T-helper 17 cell (primary cell): ENCODE measurements at places on chromosomes 7 and 10. TPM values are rescaled to one million over a fixed set of nuclear protein-coding genes. Genes with fewer than 3 reads are reported as not detected.

DNA sequence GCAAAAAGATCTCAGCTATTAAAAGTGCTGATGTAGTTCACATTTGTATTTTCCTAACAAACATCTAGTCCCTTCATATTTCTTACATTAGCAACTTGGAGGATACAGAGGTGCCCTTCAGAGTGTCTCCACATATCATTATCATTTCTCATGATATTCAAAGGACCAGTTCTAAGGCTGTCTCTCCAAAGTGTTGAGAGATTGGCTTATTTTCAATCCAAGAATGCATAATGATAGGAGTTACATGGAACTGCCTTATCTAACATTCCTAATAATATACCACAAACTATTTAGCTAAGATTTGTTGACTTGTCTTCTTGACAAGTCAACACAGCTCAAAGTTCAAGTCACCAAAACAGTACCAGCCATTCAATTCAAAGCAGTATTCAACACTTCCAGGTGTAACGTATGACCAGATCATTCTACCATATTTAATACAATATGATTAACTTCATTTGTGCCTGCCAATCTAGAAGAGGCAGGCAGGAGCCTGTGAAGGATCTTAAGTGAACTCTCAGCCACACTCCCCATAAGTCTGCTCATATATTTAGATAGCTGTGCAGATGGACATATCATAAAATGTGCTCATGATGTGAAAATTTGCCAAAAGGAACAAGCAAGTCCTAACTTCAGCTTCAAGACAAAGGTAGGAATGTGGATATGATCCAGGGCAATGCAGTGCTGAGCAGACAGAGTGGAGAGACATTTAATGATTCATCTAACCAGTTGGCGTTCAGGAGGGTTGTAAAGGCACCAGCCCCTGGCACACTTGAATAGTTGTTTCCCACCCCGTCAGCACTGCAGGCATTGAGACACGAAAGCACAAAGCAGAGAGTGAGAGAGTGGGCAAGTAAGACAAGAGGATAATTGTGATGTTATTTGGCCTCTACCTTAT, 108.3 kb downstream of the MTERF1 start:
- no peaks in the 10 kb centered on the region for H3K27me3 ChIP-seq
- no peak overlapping the region for H3K27ac ChIP-seq
- H3K4me3 ChIP-seq: no peak overlapping the region
- no peak for DNase-seq

Gene TYW1B
- total RNA-seq: 4.8 TPM

Gene OR2A7
- 1.2 TPM for total RNA-seq

- peaks cover 17% of the 10 kb centered on the region for H3K27me3 ChIP-seq
- H3K27ac ChIP-seq: no peak overlapping the region
- no peak for DNase-seq
These were observed 179.2 kb downstream of the PLXNA4 start for GRCh38 chr7:132397070-132397469.

GRCh38 chr7:87370660-87371180, 25.3 kb downstream of the CROT start:
- peaks cover 2% of the 10 kb centered on the region for H3K4me1 ChIP-seq
- no peak for DNase-seq
- H3K27ac ChIP-seq: no peak overlapping the region
- H3K27me3 ChIP-seq: no peaks in the 10 kb centered on the region

DNA sequence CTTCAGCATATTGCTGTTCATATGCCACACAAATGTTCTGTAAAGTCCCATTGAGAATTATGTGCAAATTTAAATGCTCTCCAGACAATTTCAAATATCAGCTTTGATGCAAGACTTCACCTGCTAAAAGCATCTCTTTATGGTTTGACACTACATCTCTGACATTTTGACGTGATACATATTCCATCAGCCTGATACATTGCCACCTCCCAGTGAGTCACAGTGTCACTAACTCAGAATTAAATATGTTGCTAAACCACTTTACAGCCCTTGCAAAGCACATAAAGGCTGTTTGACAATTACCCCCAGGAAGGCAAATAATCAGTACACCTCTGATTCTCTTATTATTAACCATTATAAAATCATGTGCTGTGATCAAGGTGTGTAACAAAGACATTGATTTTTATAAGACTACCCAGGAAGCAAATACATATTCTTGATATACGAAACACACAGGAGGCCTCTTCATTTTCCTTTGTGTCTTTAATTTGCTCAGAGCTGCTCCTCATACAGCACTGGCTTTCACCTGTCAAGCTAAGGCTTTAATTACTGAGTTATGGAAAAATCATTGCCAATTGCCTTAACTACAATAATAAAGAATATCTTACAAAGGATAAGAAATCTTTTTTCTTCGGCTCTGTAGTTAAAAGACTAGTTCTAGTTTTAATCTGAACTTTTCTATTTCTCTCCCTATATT, 547.5 kb upstream of the C7orf33 start:
- no peak overlapping the region for H3K4me3 ChIP-seq
- peaks cover 6% of the 10 kb centered on the region for H3K27me3 ChIP-seq
- H3K4me1 ChIP-seq: no peaks in the 10 kb centered on the region
- DNase-seq: no peak

DNA sequence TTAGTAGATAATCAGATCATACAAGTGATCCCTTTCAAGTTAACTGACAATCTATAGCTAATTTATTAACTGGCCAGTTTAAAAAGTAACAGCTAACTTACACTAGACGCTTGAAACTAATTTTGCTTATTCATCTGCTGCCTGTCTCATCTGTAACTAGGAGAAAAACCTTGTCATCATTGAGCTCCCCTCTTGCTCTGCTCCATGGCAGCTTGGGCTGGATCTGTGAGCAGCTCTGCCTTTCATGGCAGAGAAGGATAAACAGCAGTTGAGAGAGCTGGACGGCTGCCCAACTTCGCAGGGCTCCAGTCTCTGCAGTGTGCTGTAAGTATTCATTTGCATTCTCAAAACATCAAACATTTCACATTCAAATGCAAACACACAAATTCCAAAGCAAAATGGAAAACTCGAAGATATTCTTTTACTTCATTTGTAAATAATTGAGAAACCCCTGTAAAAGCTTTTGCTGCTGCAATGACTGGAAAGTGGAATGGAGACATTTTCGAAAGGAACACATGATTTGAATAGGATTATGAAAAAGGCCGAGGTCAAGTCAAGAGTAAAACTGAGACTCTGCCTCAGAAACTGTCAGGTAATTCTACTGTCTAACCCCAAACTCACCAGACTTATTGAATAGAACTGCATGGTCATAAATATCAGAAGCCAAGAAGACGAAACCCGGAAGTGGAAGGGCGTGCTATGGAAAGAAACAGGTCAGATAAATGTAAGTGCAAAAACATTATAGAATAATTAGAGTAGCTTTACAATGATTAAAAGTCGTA, 17.6 kb downstream of the SLC35B4 start:
- H3K27ac ChIP-seq: no peak overlapping the region
- peaks cover 5% of the 10 kb centered on the region for H3K4me1 ChIP-seq
- H3K36me3 ChIP-seq: peaks cover 17% of the 10 kb centered on the region
- no peaks in the 10 kb centered on the region for H3K27me3 ChIP-seq
- H3K4me3 ChIP-seq: no peak overlapping the region

GRCh38 chr10:69394020-69394419, 22.7 kb downstream of the TACR2 start:
- DNase-seq: no peak
- peaks cover 18% of the 10 kb centered on the region for H3K4me1 ChIP-seq
- peaks cover 3% of the 10 kb centered on the region for H3K36me3 ChIP-seq
- no peaks in the 10 kb centered on the region for H3K27me3 ChIP-seq

GRCh38 chr10:52353205-52353604, 39.1 kb downstream of the DKK1 start:
- no peak overlapping the region for H3K4me3 ChIP-seq
- H3K27me3 ChIP-seq: no peaks in the 10 kb centered on the region
- no peak overlapping the region for H3K27ac ChIP-seq
- no peak for DNase-seq

DNA sequence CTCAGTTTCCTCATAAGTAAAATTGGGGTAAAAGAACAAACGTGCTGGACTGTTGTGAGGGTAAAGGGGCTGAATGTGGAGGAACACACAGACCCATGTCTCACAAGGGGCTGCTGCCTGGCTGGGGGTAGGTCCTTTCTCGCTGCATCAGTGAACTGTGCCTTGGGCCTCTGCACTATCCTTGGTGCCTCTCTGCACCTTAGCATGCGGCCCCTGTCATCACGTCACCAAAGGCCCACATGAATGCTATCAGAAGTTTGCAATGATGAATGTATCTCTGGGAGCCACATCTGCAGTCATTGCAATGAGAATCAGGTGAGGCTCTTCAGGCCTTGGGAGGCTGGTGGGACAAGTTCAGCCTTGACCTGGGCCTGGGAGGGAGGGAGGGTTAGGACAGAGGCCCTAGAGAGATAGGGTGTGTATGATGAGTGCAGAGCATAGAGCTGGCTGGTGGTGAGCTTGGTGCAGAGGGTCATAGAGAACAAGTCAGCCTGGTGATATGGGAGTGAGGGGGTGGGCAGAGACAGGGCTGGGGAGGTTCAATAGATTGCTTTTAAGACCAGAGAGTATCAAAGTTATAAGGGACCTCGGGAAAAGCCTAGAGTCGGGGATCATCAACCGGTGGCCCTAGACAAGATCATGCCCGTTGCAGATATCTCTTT, 308.4 kb downstream of the RPS24 start:
- H3K36me3 ChIP-seq: peaks cover 2% of the 10 kb centered on the region
- no peak overlapping the region for H3K4me3 ChIP-seq
- no peak for DNase-seq

Gene SLC29A4
- total RNA-seq: 0.55 TPM

- H3K36me3 ChIP-seq: no peaks in the 10 kb centered on the region
- no peak for DNase-seq
- peaks cover 2% of the 10 kb centered on the region for H3K4me1 ChIP-seq
These were observed 167.3 kb downstream of the TPK1 start for GRCh38 chr7:144668503-144668902.

Gene VWDE
- total RNA-seq: 5.8 TPM

DNA sequence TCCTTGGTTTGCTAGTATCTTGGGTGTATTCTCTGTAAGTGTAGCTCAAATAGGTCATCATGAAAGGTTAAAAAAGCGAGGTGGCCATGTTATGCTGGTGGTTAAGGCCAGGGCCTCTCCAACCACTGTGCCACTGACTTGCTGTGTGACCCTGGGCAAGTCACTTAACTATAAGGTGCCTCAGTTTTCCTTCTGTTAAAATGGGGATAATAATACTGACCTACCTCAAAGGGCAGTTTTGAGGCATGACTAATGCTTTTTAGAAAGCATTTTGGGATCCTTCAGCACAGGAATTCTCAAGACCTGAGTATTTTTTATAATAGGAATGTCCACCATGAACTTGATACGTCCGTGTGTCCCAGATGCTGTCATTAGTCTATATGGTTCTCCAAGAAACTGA, 17.1 kb downstream of the SCD start:
- DNase-seq: no peak
- H3K27me3 ChIP-seq: no peaks in the 10 kb centered on the region
- H3K4me1 ChIP-seq: peaks cover 5% of the 10 kb centered on the region
- H3K4me3 ChIP-seq: no peak overlapping the region

GRCh38 chr10:71052076-71052660, 160.2 kb upstream of the UNC5B start:
- peaks cover 4% of the 10 kb centered on the region for H3K36me3 ChIP-seq
- H3K27ac ChIP-seq: no peak overlapping the region
- DNase-seq: no peak

GRCh38 chr10:49228677-49229076, 40.5 kb upstream of the TMEM273 start:
- peaks cover 7% of the 10 kb centered on the region for H3K27me3 ChIP-seq
- no peak overlapping the region for H3K4me3 ChIP-seq
- H3K4me1 ChIP-seq: peaks cover 3% of the 10 kb centered on the region
- H3K36me3 ChIP-seq: peaks cover 4% of the 10 kb centered on the region
- no peak for DNase-seq
- no peak overlapping the region for H3K27ac ChIP-seq

Gene GNGT1
- total RNA-seq: not detected

- H3K4me3 ChIP-seq: peak overlapping the region; percentile 28
- H3K27ac ChIP-seq: peak overlapping the region; percentile 56
- peaks cover 4% of the 10 kb centered on the region for H3K36me3 ChIP-seq
- no peaks in the 10 kb centered on the region for H3K27me3 ChIP-seq
These were observed 12.5 kb upstream of the IL2RA start for GRCh38 chr10:6074489-6075301.

Gene SSC4D
- not detected for total RNA-seq

DNA sequence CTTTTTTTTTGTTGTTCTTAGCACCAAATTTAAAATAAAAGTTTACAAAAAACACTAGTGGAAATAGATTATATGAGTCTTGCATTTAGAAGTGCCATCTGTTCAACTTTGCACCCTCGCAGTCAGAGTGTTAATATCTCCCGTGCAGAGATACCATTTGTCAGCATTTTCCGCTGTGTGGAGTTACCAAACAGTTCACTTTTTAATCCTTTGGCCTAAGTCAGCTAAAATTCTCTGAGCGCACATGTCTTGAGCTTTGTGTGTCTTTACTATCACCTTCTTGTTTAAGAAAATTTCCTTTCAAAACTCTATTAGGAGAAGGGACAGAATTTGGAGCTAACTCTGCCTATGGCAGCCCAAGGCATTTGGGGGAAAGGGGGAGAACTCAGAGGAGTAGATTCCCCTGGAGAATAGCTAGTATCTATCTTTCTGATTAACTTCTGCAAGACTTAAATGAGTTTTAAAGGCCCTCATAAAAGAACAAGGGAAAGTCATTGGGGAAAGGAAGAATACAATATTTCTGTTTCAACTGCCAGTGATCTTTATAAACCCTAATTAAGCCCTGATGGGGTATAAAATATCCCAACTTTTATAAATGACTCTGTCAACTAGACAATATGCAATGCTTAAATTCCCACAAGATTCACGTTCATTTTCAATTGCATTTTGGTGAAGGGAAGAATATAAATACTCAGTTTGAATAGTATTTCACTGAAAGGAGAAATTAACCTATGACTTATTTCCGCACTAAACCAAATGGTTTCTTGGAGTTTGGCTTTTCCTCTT, 114.9 kb upstream of the RAB11FIP2 start:
- H3K27ac ChIP-seq: no peak overlapping the region
- DNase-seq: no peak
- H3K4me1 ChIP-seq: no peaks in the 10 kb centered on the region
- no peaks in the 10 kb centered on the region for H3K36me3 ChIP-seq
